ENCODE measurements at places on chromosomes 1 and 21.

- DNase-seq, result no peak
Measured at GRCh38 chr1:25813734-25814471, 5.9 kb upstream of the MTFR1L start.

- no peak for DNase-seq
Measured at GRCh38 chr1:215594640-215595039, 27.5 kb downstream of the KCTD3 start.

- no peak for DNase-seq
Measured at GRCh38 chr1:172973424-172973823, 77.3 kb downstream of the TNFSF18 start.

DNA sequence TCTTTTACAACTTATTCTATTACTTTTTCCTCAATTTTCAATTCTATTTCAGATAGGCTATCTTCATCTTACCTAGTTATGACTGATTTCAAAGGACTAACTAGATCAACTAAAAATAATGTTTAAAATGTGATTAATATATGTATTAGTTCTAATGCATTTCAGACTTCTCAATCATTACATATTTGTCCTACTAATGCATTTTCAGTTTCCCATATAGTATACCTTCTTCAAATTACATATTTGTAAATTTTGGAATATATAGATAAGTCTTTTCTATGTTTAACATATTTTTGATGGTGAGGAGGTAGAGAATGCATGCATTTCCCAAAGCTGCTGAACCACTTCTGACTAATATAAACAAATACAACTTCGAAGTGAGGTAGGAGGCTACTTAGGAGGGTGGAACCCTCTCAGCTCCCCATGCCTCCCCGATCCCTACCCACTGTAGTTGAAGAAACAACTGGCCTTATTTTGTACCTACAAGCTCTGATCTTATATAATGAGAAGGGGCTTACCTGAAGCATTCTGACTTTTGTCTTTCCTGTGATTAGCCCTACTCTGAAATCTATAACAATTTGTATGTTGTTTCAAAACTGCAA, 1.7 kb downstream of the TRMT1L start:
- no peak for DNase-seq

- DNase-seq, result no peak
Measured at GRCh38 chr1:158146165-158146564, 34.5 kb upstream of the CD1D start.

DNA sequence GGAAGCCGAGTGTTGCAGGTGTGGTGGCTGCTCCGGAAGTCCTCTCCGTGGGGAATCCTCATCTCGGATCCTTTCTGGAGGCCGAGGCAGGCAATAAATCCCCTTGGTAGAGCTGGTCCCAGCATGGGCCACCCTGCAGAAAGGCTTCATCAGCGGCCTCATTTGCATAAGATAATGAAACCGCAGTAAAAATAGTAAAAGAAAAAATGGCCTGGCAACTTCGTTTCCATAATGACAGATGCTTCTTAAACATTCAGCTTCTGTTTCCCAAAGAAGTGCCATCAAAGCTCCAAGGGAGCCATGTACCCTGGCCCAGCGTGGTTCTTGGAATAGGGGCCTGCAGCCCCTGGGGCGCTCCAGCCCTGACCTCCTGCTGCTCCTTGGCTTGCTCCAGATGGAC, 244.1 kb downstream of the GRIK3 start:
- DNase-seq, result no peak

Measured in CD4-positive, alpha-beta T cell treated with Interleukin-21 for 1 hour (primary cell).